ENCODE measurements at places on chromosomes 2 and 18.

DNA sequence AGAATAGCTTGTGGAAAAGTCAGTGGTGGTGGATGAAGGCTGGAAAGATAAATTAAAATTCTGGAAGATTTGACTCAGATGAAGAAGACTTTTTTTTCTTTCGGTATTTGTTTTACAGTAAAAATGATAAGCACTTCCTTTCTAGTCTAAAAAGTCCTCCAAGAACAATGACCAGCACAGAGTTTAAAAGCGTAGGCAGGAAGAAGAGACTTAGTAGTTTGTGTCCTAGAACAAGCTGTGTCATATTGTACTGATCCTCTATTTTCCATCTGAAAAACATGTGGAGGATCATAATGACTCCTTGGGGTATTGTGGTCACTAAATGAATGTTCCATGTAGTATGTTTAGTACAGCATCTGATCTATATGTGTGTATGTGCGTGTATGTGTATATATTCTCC, 132.4 kb upstream of the FSHR start:
- DNase-seq = no peak

DNA sequence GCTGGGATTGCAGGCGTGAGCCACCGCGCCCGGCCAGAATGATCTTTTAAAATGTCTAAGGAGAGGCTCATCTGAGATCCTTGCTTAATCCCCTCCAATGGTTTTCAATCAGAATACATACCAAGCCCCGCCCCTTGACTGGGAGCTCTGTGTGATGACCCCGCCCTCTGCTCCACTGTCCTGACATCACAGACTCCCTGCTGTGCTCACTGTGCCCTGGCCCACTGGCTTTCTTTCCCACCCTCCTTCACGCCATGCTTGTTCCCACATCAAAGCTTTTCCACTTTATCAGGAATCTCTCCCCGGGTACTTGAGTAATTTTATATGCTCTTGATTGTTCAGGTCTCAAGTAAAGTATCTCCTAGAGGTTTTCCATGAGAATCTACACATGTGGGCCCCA, 762.3 kb upstream of the ID2 start:
- no peak for DNase-seq

GRCh38 chr2:60586081-60586480, 32.6 kb upstream of the BCL11A start:
- DNase-seq = no peak

GRCh38 chr2:99433340-99433739, 56.5 kb downstream of the REV1 start:
- DNase-seq = no peak
